Activated CD4-positive, alpha-beta T cell treated with anti-CD3 and anti-CD28 coated beads, Interleukin-10, Interleukin-2, amounts not matched to agents 100 ng/mL and 50 ng/mL, durations not matched to agents 16 hours and 8 hours (primary cell): ENCODE measurements at places on chromosomes 2 and 18.

- DNase-seq, result no peak
Observed at GRCh38 chr2:143392358-143392757, 263.1 kb downstream of the ARHGAP15 start.

- DNase-seq, result no peak
Observed at GRCh38 chr2:10471955-10472354, 23.8 kb upstream of the ODC1 start.

GRCh38 chr2:112917856-112918255 is 6.9 kb downstream of the IL37 start:
- no peak for DNase-seq

GRCh38 chr2:230870544-230871360 is 6.0 kb downstream of the ITM2C start:
- no peak for DNase-seq

GRCh38 chr2:23449413-23449812 is 64.4 kb downstream of the KLHL29 start:
- DNase-seq, result no peak
